ENCODE measurements at places on chromosomes 12 and 14. TPM values are rescaled to one million over a fixed set of nuclear protein-coding genes. Genes with fewer than 3 reads are reported as not detected.

SMCO2 gene
- total RNA-seq, result 0.26 TPM

GRCh38 chr14:43042408-43042807, 1435.7 kb downstream of the LRFN5 start:
- DNase-seq, result no peak

DNA sequence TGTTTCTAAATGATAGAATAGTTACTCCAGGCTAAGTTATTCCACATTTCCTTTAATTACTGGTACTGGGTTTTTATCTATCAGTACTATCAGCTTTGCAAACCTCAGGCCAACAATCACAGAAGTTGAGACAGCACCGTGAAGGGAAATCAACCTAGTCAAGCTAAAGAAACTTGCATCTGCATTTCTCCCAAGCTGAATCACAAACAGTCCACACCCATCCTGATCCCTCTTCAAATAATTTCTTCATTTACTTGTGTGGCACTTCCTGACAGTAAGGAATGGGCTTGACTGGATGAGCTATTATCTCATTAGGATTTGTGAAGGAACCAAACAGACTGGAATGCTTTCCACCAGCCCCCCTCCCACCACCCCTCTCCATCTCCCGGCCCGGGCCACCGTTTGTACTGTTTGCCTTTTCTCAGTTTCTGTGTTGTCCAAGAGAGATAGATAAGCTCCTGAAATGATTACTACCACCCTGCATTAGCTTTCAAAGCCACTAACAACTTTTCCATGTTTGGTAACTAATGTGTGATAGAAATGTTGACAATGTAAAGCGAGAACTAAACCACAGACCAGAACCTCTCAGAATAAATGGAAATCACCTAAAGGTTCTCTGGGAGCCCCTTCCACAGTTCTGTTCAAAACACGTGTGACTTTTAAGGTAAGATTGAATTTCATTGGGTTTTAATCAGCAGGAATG, 236.3 kb downstream of the SLC25A21 start:
- no peak for DNase-seq

GRCh38 chr14:35410858-35411257, 6.3 kb upstream of the NFKBIA start:
- DNase-seq, result no peak

GRCh38 chr12:12141000-12141399, 70.3 kb downstream of the BCL2L14 start:
- DNase-seq, result no peak

GRCh38 chr12:98149691-98150210, 365.6 kb upstream of the TMPO start:
- DNase-seq, result no peak

GRCh38 chr14:99971941-99972747, 93.1 kb upstream of the EVL start:
- no peak for DNase-seq

DNA sequence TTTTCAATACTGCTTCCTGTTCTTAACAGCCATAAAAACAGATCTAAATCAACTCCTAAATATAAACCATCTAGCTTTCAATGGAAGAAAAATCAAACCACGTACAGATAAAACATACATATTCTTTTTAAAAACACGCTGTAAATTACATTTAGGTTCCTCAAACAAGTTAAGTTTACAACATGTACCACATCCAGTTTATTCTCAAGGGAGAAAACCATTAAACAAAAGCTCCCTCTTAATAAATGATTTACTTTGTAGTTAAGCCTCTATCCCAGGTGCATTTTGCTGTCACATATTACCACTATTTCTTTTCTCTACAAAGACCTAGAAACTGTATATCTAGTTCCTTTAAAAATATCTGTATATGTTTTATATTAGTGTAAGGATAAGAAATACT, 3.1 kb downstream of the NUMB start:
- DNase-seq, result no peak

GRCh38 chr12:85179680-85180270, 100.2 kb upstream of the ALX1 start:
- peak; percentile 46 for DNase-seq

Measured in fibroblast of lung (primary cell).